Fibroblast of villous mesenchyme (primary cell): ENCODE measurements at places on chromosomes 1 and 21. TPM values are rescaled to one million over a fixed set of nuclear protein-coding genes. Genes with fewer than 3 reads are reported as not detected.
A peak's percentile ranks its signal among the peaks of the same experiment; 100 is the strongest.

Gene TDRD10
- not detected in 2 replicates for total RNA-seq

Gene SPRR3
- not detected in 2 replicates for total RNA-seq

Gene SPATA21
- under 0.01 TPM in 1 of 2 replicates, not detected in the other for total RNA-seq

Gene WLS
- 66.1 and 83.8 TPM in 2 replicates for total RNA-seq

Gene BRDT
- total RNA-seq: under 0.01 and 0.97 TPM in 2 replicates

Gene ANGPTL7
- not detected in 2 replicates for total RNA-seq

GRCh38 chr1:58620926-58621325 lies 43.9 kb upstream of the TACSTD2 start:
- no peak for DNase-seq

DNA sequence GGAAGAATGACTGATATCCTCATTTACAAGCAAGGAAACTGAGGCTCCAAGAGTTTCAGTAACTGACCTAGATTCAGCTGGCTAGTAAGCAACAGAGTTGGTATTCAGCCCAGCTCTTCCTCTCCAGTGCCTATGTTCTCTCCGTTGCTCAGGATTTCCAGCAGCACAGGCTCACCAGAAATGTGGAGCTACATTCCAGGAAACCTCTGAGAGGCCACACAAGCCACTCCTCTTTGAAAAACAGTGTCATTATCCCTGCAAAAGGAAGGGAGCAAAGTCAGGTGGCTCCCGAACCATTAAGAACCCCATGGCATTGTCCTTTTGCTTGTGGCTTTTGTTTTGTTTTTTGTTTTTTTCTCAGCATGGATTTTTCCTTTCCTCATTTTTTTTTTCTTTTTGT lies 40.6 kb upstream of the DUSP10 start:
- DNase-seq: no peak

GRCh38 chr1:159177272-159177907 lies 6.0 kb downstream of the CADM3 start:
- peak; percentile 77 for DNase-seq

GRCh38 chr1:180918519-180918918 lies 5.8 kb downstream of the KIAA1614 start:
- DNase-seq: no peak

DNA sequence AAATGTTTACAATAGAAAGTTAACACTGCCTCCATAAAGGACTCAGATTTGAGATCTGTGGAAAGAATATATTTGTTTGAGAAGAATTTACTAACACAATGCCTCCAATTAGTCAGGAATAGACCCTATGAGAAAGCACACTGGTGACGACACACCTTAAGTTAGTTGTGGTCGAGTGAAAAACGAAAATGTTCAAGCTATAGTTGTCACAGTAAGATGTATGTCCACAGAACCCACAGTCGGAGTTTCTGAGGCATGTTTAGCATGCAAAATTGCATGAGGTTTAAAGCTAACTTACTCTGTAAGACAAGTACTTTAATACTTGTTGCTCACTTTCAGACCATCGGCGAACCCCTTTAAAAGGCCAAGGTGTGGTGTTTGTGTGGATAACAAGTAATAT lies 69.9 kb upstream of the SIPA1L2 start:
- DNase-seq: no peak

DNA sequence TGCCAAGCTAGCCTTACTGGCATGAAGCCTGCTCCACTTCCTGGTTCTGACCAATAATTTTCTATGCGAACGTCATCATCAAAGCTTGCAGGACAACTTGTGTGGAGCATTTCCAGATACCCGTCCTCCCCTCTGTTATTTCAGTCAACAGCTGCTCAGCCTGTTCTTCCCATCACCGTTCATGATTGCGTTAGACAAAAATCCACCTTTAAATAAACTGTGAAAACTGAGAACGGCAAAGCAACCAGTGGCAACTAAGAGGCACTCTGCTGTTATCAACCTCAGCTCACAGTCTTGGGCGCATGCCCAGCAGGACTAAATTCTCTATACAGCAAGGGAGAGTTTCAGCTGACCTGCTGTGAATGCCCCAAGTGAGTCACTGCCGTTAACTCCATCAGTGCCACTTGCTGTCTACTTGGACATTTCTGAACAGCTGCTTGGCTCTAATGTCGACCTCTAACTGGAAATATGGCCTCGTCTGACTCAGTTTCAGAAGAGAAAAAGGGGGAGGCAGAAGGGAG lies 207.4 kb upstream of the RUNX1 start:
- peak; percentile 99 for DNase-seq

- no peak for DNase-seq
Observed at GRCh38 chr1:18114726-18115410, 7.3 kb downstream of the IGSF21 start.

GRCh38 chr1:228765168-228765946 lies 30.1 kb downstream of the RHOU start:
- DNase-seq: peak; percentile 24

- DNase-seq: peak; percentile 31
Observed at GRCh38 chr1:210232511-210233215, at the start of gene SERTAD4. Gene SERTAD4, plus strand, starts transcription at chr1:210232796. Its CDS starts 5,165 bp downstream, at chr1:210237961.

DNA sequence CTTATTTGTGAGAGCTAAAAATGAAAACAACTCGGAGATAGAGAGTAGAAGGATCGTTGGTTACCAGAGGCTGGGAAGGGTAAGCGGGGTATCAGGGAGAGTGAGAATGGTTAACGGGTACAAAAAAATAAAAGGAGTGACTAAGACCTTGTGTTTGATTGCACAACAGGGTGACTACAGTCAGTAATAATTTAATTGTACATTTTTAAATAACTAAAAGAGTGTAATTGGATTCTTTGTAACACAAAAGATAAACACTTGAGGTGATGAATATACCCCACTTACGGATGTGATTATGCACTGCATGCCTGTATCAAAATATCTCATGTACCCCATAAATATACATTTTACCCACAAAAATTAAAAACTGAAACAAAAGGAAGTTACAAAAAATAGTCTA lies 29.4 kb downstream of the FOXJ3 start:
- DNase-seq: no peak

GRCh38 chr1:203239081-203239480 lies 9.6 kb upstream of the CHIT1 start:
- no peak for DNase-seq

GRCh38 chr1:67556297-67556900 lies 126.2 kb upstream of the SERBP1 start:
- DNase-seq: no peak
